ENCODE measurements at places on chromosomes 7 and 10. TPM values are rescaled to one million over a fixed set of nuclear protein-coding genes. Genes with fewer than 3 reads are reported as not detected.

PLCE1 gene
- total RNA-seq = 3.8 TPM

PTPRE gene
- total RNA-seq = 14.5 TPM

BZW2 gene
- 18.0 TPM for total RNA-seq

POMZP3 gene
- 9.8 TPM for total RNA-seq

PRSS37 gene
- total RNA-seq = not detected

TLX1 gene
- not detected for total RNA-seq

CALN1 gene
- total RNA-seq = 1.2 TPM

CELF2 gene
- total RNA-seq = 26.6 TPM

NEUROG3 gene
- total RNA-seq = not detected

ALOX5 gene
- total RNA-seq = 23.1 TPM

ZNF365 gene
- total RNA-seq = not detected

VAX1 gene
- total RNA-seq = not detected

NUTM2E gene
- total RNA-seq = not detected

SORBS1 gene
- total RNA-seq = 416 TPM

CTBP2 gene
- 57.7 TPM for total RNA-seq

TET1 gene
- 3.9 TPM for total RNA-seq

RPEL1 gene
- not detected for total RNA-seq

CEP55 gene
- total RNA-seq = not detected

HOXA2 gene
- total RNA-seq = 36.5 TPM
